ENCODE measurements at places on chromosomes 6 and 20.
A peak's percentile ranks its signal among the peaks of the same experiment; 100 is the strongest.

GRCh38 chr6:168129292-168130167, 50.5 kb upstream of the FRMD1 start:
- no peak for DNase-seq

DNA sequence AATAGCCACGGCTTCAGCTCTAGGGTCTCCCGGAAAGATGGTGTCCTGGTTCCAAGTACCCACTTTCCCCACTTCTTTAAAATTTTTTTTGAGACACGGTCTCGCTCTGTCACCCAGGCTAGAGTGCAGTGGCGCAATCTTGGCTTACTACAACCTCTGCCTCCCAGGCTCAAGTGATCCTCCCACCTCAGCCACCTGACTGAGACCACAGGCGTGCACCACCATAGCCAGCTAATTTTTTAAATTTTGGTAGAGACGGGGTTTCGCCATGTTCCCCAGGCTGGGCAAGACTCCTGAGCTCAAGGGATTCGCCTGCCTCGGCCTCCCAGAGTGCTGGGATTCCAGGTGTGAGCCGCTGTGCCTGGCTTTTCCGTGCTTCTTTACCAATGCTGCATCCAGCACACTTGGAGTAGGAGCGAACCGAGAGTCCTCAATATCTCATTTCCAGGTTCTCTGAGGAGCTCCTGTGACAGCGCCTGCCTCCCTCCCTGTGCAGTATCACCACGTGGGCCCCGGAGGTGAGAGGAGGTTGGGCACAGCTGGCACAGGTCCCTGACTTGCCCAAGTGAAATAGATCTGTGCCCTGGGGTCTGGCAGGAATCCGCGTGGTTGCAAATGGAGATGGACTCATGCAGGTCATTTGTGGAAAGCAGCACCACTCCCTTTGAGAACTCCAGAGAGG, 37.3 kb downstream of the EZR start:
- no peak for DNase-seq

DNA sequence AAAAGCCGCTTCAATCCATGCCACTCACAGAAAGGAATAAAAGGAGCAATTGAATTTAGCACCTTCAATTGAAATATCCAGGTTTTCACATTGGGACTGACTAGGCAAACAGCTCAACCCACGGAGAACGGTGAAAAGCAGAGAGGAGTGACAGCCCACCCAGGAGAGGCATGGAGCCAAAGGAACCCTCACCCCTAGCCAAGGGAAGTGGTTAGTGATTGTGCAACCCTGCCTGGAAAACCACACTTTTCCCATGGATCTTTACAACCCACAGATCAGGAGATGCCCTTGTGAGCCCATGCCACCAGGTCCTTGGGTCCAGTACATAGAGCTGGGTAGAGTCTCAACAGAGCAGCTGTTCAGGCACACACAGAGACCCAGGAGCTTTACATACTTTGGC, 911.8 kb downstream of the EPHA7 start:
- no peak for DNase-seq

GRCh38 chr6:138424004-138424904, 20.2 kb downstream of the HEBP2 start:
- DNase-seq: no peak

DNA sequence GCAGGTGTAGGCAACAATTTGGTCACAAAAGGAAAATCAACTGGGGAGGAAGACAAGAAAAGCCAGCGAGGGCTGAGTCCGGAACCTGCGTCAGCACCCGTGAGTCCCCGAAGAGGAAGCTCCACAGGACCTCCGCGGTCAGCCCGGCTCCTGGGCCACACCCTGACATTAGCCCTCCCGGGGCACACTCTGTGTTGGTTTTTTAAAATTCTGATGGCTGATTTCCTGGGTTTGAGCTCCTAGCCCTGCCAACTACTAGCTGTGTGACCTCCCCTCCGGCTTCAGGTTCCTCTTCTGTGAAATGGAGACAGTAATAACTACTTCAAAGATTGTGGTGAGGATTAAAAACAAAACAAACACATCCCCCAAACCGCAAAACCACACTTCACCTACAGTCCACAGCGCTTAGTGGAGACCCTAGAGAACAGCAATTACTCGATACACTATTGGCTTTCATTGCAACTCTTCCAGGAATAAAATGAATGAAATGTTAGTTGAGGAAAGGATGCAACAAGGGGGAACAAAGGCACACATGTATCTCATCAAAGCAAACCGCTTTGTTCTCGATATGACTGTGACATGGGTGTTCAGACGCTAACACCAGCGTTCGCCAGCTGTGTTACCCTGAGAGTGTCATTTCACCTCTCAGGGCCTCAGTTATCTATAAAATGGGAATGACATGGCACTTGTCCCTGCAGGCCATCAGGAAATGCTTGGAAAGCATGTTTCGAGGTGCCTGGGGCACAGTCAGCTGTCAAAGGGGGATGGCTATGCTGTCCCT, 985 bp downstream of the ZBP1 start:
- peak; percentile 39 for DNase-seq

- DNase-seq: no peak
These were observed 293.5 kb downstream of the UTRN start for GRCh38 chr6:144578385-144579350.

GRCh38 chr20:5510446-5510845, 193.7 kb upstream of the PROKR2 start:
- DNase-seq: no peak

DNA sequence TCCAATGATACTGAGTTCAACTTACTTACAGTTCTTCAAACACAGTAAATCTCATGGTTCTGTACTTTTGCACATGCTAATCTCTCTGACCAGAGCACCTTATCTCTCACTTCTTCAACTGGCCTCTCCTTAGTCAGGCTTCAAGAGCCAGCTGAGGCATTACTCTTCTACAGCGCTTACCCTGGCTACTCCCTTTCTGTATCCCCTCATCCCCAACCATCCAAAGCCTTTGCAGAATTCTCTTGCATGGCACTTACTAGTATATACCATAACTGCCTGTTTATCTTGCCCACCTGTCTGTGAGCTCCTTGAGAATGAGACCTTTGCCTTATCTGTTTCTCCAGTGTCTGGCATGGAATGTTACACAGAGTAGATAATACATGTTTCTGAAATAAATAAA, 49.2 kb downstream of the SESN1 start:
- DNase-seq: no peak

GRCh38 chr6:34146801-34147592, 1.1 kb upstream of the GRM4 start:
- no peak for DNase-seq

DNA sequence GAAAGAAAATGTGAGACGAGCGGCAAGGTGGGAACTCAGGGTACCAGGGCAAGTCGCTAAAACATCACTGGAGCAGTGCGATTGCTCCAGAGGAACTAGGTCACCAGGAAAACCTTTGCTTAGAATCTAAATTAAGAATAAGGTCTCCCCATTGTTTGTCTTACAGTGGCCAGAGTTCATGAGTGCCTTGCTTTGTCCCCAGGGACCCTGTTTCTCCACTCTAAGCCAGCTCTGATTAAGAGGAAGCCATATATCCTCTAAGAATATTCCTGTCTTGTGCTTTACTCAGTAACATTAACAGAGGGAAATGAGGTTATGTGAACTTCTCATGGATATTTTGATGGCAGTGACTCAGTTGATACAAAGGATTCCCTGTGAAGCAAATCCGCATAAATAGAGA, 305.8 kb downstream of the CD83 start:
- no peak for DNase-seq

DNA sequence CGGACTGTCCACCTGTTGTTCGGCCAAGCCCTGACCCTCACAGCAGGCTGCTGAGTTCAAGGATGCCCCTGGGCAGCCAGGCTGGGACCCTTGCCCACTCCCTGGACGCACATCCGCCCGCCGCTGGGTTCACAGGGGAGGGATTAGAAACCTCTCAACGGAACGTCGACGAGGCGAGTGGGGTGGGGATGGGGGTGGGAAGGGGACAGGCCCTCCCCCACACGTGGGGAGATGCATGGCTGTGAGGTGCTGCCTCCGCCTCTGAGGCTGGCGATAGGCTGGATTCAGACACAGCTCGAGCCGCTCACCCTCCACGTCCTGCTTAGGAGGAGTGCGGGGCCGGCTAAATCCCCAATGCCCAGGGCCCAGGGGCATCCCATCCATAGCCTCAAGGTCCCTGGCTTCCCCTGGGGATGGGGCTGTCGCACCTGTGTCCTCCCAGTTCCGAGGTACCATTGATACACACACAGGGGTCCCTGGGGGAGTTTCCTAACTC, 90.6 kb upstream of the BHLHE23 start:
- no peak for DNase-seq

DNA sequence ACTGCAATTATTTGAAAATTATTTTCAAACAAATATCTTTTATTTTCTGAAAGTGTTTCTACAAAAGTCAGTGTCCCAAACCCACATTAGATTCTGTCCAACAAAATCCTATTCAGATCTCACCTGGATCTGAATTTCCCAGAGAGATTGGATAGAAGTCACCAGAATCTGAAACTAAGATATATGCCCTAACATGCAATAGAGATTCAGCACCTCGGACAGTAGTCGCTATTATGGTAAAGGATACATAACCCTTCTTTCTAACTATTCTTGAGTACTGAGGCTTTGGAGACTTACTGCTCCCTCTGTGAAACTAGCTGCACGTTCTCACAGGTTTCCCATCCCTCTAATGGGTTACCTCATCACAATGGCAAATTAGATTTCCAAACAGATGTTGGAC, 151.4 kb downstream of the ID4 start:
- DNase-seq: no peak

- DNase-seq: no peak
These were observed 58.6 kb upstream of the SLC32A1 start for GRCh38 chr20:38665506-38666285.

DNA sequence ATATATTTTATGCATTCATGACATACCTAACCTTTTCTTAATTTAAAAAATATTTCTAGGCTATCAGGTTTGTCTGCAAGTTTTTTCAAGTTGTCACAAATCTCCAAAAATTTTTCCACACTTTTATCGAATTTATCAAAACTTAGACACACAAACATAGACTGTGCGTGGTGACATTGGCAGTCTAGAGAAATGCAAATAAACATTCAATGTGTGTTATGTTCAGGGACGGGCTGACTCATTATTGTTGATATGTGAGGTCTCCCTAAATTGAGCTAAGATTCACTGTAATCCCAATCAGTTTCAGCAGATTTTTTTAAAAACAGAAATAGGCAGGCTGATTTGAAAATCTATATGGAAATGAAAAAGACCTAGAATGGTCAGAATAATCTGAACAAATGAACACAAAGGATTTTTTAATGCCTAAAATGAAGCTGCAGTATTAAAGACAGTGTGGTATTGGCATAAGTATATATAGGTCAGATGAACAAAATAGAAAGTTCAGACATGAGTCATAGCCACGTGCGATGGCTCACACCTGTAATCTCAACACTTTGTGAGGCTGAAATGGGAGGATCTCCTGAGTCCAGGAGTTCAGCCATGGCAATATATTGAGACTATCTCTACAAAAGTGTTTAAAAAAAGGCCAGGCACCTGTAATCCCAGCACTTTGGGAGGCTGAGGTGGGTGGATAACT, 19.2 kb downstream of the BLTP3A start:
- DNase-seq: no peak

DNA sequence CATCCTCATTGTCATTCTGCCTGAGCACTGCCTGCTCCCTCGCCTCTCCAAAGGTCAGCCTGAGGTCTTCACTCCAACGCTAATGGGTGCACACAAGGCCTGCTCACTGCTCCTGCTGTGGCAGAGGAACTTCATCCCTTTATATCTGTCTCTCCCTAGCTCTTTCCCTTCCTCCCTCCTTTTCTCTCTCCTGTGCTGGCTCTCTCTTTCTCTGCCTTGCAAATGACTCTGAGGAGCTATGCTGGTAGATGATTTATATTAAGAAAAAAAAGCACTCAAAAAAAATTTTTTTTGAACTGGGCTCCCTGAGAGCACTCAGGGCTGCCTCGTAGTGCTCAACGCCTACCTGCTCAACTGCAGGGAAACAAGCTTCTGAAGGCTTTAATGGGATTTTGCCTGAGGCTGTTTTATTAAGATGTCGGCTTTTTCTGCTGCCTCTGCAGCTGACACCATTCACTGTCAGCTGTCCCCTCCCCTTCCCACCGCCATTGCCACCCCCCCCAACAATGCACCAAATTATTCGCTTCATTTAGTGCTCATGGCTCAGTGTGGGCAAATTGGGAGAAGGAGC, 137.7 kb upstream of the DEFB112 start:
- DNase-seq: no peak

- no peak for DNase-seq
These were observed 109.5 kb downstream of the TRIM27 start for GRCh38 chr6:28814032-28814976.

DNA sequence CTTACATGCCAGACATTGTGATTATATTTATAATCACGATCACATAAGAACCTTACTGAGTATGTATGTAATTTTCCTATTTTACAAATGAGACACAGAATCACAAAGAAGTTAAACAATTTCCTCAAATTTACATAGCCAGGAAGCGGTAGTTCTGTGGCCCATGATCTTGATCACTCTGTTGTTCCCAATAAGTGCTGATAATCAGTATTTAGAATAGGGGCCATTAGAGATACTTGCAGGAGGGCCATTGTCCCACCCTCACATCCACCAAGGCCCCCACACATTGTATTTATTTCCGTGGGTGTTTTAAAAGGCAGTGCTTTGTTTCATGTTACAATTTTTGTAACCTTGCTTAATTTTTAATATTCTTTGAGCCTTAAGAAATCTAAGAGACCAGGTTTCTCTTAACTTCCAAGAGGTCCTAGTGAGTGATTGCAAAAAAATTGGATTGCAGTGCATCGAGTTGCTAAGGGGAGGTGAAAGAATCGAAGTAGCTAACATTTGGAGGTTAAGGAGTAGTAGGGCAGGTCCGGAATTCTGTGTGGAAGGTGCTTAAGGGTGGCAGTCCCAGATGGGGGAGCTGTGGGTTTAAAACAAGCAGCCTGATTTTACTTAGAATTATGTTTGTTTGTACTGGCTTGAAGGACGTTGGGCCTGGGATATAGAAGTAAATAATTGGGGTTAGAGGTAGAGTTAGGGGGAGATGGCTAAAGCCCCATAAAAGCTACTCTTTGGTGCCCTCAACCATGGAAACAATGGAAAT, 339.4 kb downstream of the CDKAL1 start:
- no peak for DNase-seq

DNA sequence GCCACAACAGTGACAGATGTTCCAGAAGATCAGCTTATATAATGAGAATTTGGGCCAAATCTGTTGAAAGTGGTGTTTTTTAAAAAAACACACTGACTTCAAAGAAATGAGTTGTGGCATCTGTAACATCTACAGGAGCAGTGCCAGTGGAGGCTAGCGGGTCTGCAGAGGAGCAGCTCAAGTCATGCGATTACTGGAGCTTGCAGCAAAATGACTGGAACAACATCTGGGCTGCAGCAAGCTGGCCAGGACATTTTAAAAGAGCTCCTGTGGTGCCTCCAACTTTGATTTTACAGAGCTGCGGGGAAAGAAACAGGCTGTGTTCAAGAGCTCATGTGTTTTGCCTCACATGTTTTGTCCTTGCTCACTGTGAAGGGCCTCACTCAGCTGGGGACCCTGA, 57.2 kb downstream of the TBX18 start:
- DNase-seq: no peak

GRCh38 chr6:5529015-5529414, 267.7 kb downstream of the FARS2 start:
- no peak for DNase-seq

All from stimulated activated CD8-positive, alpha-beta memory T cell treated with anti-CD3 and anti-CD28 coated beads, Interleukin-12 subunit alpha, Interleukin-12 subunit beta, amount 100 ng/mL, for 4 hours (primary cell).